Left cardiac atrium (tissue), 4 donors: ENCODE measurements at places on chromosomes 1 and 21. TPM values are rescaled to one million over a fixed set of nuclear protein-coding genes. Genes with fewer than 3 reads are reported as not detected.

KDF1 gene
- total RNA-seq, result 0.18 TPM

DNA sequence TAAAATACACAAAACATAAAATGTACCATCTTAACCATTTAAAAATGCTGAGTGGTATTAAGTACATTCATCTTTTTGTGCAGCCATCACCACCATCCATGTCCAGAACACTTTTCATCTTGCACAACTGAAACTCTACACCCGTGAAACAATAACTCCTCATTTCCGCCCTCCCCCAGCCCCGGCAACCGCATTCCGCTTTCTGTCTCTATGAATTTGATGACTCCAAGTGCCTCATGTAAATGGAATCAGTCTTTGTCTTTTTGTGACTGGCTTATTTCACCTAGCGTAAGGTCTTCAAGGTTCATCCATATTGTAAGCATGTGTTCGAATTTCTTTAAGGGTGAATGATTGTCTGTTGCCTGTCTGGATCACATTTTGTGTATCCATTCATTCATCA is 37.2 kb downstream of the SCCPDH start:
- no peak for DNase-seq

GRCh38 chr1:99115231-99115630 is 110.6 kb upstream of the PLPPR5 start:
- no peak for DNase-seq

DNA sequence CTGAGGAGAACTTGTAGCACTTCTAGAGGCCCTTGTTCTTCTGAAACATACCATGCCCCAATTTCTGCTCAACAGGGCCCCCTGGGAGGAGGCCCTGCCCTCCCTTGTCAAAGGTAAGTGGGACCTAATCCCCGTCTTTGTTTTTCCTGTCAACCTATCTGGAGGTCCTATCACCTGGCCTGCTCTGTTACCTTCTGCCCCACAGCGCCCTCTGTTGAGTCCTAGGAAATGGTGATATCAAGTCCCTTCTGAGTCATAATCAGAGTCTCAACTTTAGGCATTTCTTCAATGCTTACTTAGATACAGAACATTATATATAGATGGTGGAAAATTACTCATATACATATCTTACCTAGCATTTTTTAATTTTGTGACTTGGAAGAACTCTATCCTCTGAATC is 28.2 kb upstream of the FCRL4 start:
- DNase-seq, result no peak

DNA sequence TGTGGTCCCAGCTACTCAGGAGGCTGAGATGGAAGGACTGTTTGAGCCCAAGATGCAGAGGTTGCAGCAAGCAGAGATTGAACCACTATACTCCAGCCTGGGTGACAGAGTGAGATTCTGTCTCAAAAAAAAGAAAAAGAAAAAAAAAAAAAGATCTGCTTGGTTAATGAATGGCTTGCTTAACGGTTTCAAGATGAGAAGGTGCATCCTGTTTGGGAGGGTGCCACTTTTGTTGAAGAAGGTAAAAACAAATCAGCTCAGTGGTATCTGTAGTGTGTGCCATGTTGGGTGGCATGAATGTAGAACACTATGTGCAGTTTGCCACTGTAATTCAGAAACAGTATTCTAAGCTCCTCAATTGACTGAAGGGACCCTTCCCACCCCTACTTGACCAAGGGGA is 94.9 kb upstream of the ETV3 start:
- no peak for DNase-seq

- no peak for DNase-seq
Measured at GRCh38 chr1:204589409-204590038, 73.3 kb downstream of the MDM4 start.
